IMR-90 (cell line): ENCODE measurements at places on chromosomes 11 and 22. TPM values are rescaled to one million over a fixed set of nuclear protein-coding genes. Genes with fewer than 3 reads are reported as not detected.
A peak's percentile ranks its signal among the peaks of the same experiment; 100 is the strongest.

GRCh38 chr22:31532060-31532459 is 35.7 kb downstream of the SFI1 start:
- DNase-seq: peak; percentile 3

DNA sequence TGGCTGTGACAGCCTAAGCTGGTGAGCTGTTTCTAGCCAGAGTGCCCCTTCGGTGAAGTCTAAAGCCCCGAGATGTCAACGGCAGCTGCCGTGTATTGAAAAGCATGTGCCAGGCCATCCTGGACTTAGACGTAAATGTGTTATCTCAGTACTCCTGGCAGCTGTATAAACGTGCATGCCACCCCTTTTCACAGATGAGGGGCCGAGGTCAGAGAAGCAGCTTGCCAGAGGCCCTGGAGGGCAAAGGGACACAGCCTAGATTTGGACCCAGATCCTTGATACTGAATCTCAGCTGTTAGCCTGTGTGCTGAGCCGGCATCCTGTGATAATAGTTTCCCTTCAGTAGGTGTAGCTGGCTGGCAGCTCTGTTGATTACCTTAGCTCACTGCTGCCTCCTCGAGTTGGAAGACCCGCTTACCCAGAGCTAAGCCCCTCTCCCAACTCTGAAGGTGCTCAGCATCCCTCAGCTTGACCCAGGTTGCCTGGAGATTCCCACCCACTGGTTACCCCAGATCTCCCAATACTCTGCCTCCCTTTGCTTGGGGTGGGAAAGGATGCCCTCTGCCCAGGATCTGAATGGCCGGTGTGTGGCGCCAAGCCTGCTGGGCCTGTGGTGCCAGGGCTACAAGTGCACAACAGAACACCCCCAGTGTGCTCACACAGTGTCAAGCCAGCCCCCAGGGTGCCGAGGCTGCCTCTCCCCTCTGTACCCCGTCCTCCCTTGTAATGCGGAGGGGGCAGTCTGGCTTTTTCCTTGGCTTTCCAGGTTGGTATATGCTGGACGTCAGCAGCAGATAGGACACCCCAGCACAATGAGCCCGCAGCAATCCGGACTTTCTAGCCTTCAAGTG is 59.8 kb upstream of the WNT7B start:
- no peak for DNase-seq

NUP98 gene
- polyA plus RNA-seq: 103 and 105 TPM in 2 replicates

- no peak for DNase-seq
Observed at GRCh38 chr11:59416613-59417012, 9.6 kb downstream of the OR5A2 start.

ANO3 gene
- polyA plus RNA-seq: 0.01 and 0.02 TPM in 2 replicates
